Smooth muscle cell of the pulmonary artery (primary cell): ENCODE measurements at places on chromosomes 13 and 19. TPM values are rescaled to one million over a fixed set of nuclear protein-coding genes. Genes with fewer than 3 reads are reported as not detected.

ARID3A gene
- total RNA-seq, result 15.4 and 16.1 TPM in 2 replicates

IFNL1 gene
- total RNA-seq, result not detected in 2 replicates

ZNF790 gene
- 7.4 and 8.1 TPM in 2 replicates for total RNA-seq

PSG11 gene
- total RNA-seq, result not detected in 2 replicates

LRRC25 gene
- total RNA-seq, result 0.07 TPM in 2 replicates

ITGBL1 gene
- total RNA-seq, result 255 and 305 TPM in 2 replicates

CEACAM16 gene
- total RNA-seq, result not detected in 2 replicates

PNMA8A gene
- total RNA-seq, result 3.2 and 6.1 TPM in 2 replicates

ZFR2 gene
- total RNA-seq, result 0.07 TPM in 1 of 2 replicates, not detected in the other

TRPC4 gene
- 6.9 and 32.5 TPM in 2 replicates for total RNA-seq

CGB1 gene
- total RNA-seq, result not detected in 2 replicates

DPRX gene
- not detected in 2 replicates for total RNA-seq
